ENCODE measurements at places on chromosomes 16 and 17. TPM values are rescaled to one million over a fixed set of nuclear protein-coding genes. Genes with fewer than 3 reads are reported as not detected.

Gene CDH5
- total RNA-seq = 97.5 TPM

Gene TGFB1I1
- total RNA-seq = 240 TPM

Gene CWC25
- total RNA-seq = 19.0 TPM

GRCh38 chr16:87815567-87815966 is 49.8 kb upstream of the KLHDC4 start:
- H3K4me3 ChIP-seq = no peak overlapping the region
- no peaks in the 10 kb centered on the region for H3K27me3 ChIP-seq
- no peak for DNase-seq
- H3K4me1 ChIP-seq = no peaks in the 10 kb centered on the region
- no peak overlapping the region for H3K27ac ChIP-seq
- no peaks in the 10 kb centered on the region for H3K36me3 ChIP-seq

GRCh38 chr17:4175921-4176807 is 33.2 kb downstream of the CYB5D2 start:
- H3K27me3 ChIP-seq = no peaks in the 10 kb centered on the region
- H3K36me3 ChIP-seq = peaks cover 6% of the 10 kb centered on the region
- no peak overlapping the region for H3K27ac ChIP-seq
- DNase-seq = peak; percentile 61
- H3K4me1 ChIP-seq = no peaks in the 10 kb centered on the region

DNA sequence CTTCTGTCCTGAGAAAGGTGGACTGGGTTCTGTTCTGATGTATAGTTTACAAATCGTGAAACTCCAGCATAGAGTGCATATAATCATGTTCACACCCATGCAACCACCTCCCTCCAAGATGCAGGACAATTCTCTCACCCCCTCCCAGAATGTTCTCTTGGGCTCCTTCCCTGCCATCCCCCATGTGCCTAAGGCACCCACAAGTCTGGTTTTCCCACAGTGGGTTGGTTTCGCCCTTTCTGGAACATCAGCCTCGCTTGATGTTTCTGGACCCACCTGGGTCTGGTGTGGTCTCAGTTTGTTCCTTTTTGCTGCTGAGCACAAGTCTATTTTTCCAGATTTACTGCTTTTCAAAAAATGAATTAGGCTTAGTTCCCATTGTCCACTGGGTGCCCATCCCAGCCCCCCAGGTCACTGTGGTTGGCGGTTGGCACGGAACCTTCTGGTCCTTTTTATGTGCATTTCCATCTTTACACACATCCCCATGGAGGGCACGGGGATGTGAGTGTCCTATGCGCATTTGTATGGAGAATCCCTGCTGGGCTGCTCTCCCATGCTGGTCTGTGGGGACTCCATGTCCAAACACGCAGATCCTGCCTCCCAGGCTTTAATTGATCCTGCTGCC is 19.0 kb downstream of the MAP2K3 start:
- peak; percentile 33 for DNase-seq
- H3K4me1 ChIP-seq = no peaks in the 10 kb centered on the region
- no peaks in the 10 kb centered on the region for H3K27me3 ChIP-seq
- H3K36me3 ChIP-seq = peaks cover 2% of the 10 kb centered on the region

- H3K27ac ChIP-seq = no peak overlapping the region
- H3K36me3 ChIP-seq = no peaks in the 10 kb centered on the region
- H3K27me3 ChIP-seq = no peaks in the 10 kb centered on the region
- no peak overlapping the region for H3K4me3 ChIP-seq
Measured at GRCh38 chr16:49026566-49027181, 255.0 kb downstream of the CBLN1 start.

- no peak overlapping the region for H3K27ac ChIP-seq
- no peaks in the 10 kb centered on the region for H3K27me3 ChIP-seq
- peaks cover 6% of the 10 kb centered on the region for H3K4me1 ChIP-seq
- H3K4me3 ChIP-seq = no peak overlapping the region
Measured at GRCh38 chr17:64115822-64116534, 14.0 kb downstream of the ERN1 start.

DNA sequence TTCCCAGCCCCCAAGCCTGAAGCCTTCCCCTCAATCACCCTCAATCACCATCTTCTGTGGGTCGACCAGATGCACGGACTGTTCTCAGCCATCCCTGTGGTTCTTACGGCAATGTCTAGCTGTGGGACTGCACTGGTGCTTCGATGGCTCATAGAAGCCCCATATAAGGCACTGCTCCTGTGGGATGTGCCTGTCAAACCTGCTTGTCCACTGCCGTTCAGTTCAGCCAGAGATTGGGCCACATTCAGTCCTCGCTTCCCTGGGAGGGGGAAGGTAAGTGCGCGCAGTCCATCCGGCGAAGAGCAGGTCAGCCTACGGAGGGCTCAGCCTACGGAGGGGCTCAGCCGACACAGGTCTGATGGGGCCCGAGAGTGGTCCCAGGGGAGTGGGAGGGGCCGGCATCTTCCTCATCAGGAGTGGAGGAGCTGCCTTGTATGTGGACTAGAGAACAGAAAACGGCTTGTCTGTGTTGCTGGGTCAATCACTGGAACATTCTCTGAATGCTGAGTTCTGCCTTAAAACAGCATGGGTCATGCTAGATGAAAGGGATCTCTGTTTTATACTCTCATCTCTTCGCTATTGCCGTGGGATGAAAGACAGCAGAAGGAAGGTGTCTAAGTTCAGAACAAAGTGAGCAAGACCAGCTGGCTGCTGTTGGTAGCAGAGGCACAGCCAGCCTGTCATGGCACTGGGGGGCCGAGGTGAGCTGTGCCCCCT is at the start of gene CARD14:
CARD14 (plus strand) TSS at position 247 of the 717 bp plus-strand sequence. CDS start 11,409 bp downstream, outside the sequence.
- no peaks in the 10 kb centered on the region for H3K4me1 ChIP-seq
- no peaks in the 10 kb centered on the region for H3K36me3 ChIP-seq
- H3K27ac ChIP-seq = no peak within 1 kb of the TSS

Measured in aorta (tissue), 5 donors.